ENCODE measurements at places on chromosomes 2 and 18.
A peak's percentile ranks its signal among the peaks of the same experiment; 100 is the strongest.

DNA sequence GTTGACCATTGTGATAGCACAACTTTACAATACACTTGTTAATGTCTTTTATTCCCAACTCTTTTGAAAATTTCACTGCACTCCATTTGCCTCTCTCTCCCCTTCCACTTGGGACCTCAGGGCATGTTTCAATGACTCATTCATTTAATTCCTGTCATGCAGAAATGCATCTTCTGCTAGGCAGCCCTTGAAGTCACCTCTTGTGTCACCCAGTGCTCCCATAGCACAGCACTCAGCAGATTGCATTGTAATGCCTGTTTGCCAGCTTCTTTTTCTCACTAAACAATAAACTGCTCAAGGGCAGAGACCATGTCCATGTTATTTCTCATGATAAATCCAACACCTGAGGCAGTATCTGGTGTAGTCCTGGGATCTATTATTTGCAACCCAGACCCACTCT lies 85.9 kb upstream of the ACSL3 start:
- DNase-seq: peak; percentile 35

DNA sequence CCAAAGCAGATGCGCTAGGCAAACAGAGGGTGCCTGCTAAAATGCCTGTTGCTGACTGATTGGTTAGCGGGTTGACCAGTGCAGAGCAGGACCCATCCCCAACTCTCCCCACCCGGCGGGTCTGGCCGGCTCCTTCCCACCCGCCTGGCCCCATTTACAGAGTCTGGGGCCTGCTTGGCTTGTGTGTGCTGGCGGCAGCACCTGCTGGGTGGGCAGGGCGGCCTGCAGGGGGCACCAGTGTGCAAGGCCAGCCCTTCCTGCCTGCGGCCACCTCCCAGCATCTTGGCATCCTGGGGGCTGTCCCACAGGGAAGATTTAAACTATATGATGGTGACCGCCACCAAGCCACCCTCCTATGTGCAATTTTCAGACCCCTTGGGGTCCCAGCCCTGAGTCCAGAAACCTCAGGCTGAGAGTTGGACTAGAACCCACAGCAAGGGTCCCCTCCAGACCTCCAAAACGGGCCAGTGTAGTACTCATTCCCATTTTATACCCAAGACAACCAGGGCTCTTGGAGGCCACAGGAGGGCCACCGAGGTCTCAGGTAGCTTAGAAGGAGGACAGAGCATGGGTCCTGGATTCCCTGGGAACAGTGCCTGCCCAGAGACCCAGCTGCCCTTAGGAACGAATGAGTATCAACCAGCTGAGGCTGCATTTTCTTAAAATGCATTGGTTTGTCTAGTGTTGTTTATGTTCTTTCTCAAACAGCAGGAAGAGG lies 173.6 kb downstream of the SMAD7 start:
- peak; percentile 24 for DNase-seq

DNA sequence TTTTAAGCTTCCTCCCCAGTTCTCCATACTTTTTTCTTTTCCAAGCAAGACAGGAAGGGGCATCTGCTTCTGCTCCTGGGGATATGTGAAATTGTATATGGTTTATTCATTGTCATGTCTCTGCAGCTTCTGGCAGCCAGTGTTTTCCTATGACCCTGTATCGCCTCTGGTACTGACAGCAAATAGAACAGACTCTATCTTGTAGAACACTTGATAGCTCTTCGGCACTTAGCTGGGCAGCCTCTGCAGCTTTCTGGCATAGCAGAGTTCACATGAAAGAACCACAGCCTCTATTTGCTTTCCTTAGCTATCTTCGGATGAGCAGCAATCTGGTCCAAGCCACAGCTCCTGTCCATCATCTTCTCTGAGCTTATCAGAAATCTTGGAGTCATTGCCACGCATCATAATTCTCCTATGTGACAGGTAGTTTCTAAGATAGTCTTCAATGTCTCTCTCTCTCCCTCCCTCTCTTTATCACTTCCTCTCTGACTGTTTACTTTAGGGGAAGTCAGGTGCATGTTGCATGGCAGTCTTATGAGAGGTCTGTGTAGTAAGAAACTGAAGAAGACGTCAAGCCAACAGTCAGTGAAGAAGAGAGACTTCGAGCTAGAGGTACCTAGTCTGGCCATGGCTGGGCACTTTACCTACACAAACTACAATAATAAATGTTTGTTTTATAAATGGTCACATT lies 627.7 kb upstream of the CDH2 start:
- DNase-seq: no peak

- DNase-seq: no peak
Measured at GRCh38 chr18:78679613-78680260, 299.9 kb upstream of the SALL3 start.

GRCh38 chr2:138500592-138501424 lies 762 bp upstream of the SPOPL start:
- no peak for DNase-seq

DNA sequence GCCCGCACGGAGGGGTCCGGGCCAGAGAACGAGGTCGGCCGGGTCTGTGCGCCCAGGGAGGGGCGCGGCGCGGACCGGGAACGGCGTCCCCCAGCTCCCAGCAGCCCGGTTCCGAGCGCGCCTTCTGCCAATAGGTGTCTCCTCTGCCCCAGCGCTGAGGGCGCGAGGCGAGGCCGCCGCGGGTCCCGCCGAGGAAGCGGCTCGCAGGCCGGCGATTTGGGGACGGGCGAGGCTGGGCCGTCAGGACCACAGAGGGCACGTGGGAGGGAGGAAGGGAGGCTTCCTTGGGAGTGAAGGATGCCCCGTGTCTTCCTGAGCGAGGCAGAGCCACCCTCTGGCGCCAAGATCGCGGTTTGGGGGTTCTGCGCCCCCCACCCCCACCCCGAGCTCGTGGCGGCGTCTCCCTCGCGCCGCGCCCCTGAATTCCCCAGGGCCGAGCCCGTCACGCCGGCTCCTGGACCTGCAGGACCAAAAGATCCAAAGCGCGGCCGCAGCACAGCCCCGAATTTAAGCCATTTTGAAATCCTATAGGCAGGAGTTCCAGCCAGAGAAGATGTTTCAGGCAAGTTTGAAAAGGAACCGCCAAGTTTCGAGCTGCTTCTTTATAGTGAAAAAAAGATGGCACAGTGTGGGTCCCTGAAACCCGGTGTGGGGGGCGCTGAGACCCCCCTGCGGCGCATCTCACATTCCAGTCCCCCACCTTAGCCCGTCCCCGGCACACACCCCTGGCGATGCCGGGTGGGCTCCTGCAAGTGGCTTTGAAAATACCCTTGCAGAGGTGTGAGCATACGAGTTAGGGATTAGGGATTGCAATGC lies 909 bp downstream of the NFATC1 start:
- no peak for DNase-seq

DNA sequence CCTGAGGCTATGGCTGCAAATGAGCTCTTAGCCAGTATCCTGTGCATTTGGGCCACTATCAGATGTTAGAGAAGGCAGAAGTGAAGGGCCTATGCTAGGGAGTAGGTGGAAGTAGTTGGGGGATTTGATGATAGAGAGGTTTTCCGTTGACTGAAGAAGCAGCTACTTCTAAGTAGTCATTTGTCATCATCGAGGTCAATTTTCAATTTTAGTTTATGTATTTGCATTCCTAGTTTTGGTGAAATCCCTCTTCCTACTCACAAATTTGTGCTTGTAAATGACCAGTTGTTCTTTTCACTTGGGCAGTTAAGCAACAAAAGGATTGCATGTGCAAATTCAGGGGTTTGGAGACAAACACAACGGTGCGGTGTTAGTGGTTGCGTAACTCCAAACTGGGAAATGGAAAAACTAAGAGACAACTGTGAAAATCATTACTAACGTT lies 48.5 kb upstream of the PELI1 start:
- no peak for DNase-seq

GRCh38 chr2:213079756-213080155 lies 71.7 kb downstream of the IKZF2 start:
- DNase-seq: no peak

GRCh38 chr18:62769216-62769615 lies 53.9 kb downstream of the PHLPP1 start:
- DNase-seq: no peak

- no peak for DNase-seq
Measured at GRCh38 chr2:46471019-46471583, 8.3 kb upstream of the TMEM247 start.

- DNase-seq: peak; percentile 19
Measured at GRCh38 chr2:191049728-191050639, 36.0 kb upstream of the STAT1 start.

GRCh38 chr2:48213646-48214045 lies 307.3 kb upstream of the FBXO11 start:
- DNase-seq: no peak

- no peak for DNase-seq
Measured at GRCh38 chr2:210599476-210599875, 43.1 kb downstream of the CPS1 start.

GRCh38 chr18:46411867-46412690 lies 244.9 kb downstream of the LOXHD1 start:
- DNase-seq: peak; percentile 61

GRCh38 chr2:74278176-74278575 lies 65.0 kb downstream of the SLC4A5 start:
- DNase-seq: no peak

DNA sequence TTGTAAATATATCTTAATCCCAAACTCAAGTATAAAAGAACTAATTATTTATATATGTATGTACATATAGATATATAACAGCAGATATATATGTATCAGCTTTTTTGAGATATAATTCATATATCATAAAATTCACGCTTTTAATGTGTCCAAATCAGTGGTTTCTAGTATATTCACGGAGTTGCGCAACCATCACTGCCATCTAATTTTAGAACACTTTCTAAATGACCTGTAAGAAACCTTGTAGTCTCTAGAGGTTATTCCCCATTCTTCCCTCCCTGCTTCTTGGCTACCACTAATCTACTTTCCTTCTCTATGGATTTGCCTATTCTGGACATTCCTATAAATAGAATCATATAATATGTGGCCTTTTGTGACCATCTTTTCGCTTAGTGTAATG lies 163.5 kb upstream of the TCF4 start:
- no peak for DNase-seq

DNA sequence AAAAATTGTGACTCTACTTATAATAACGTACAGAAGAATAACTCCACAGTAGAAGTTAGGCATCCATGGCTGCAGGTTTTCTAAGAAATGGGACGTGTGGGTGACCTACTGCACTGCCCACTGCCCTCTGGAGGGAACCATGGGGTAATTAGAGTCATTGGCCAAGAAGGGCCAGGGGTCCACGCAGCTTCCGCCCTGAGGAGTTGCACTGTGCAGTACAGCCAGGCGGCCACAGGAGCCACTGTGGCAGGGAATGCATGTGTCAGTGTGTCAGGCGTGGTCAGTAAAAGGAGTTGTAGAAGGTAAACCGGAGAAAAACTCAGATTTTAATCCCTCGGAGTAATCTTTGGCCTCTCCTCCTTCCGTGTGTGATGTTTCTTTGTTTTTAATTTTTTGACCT lies 24.8 kb downstream of the NCK2 start:
- DNase-seq: no peak

DNA sequence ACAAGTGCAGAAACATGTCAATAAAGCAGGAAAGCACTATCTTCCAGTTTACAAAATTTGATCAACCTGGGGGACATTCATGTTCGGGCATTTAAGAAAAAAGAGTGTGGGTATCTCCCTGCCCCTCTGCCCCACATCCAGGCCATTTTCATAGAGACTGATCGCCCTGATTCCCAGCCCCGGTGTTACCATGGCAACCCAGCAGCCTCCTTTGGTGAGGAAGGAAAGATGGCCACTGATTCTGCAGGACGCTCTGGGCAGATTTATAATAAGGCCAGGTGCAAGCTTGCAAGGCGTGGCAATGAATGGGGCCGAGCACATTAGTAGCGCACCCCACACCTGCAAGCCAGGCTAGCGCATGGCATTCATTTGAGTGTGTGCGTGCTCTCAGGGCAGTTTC lies 36.7 kb upstream of the ARL4C start:
- DNase-seq: no peak

DNA sequence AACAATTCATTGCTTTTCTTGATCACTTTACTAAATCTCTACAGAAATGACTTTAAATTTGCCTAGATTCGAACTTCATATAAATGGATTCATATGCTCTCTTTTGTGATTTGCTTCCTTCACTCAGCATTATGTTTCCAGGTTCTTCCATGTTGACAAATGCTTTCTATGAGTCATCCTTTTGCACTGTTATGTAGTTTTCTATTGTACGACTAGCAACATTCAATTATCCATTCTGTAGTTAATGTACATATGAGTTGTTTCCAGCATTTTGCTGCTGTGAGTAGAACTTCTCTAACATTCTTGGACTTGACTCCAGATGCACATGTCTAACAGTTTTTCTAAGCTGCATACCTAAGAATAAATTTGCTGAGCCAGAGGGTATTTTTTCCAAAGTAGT lies 66.5 kb upstream of the NEUROD1 start:
- DNase-seq: no peak

DNA sequence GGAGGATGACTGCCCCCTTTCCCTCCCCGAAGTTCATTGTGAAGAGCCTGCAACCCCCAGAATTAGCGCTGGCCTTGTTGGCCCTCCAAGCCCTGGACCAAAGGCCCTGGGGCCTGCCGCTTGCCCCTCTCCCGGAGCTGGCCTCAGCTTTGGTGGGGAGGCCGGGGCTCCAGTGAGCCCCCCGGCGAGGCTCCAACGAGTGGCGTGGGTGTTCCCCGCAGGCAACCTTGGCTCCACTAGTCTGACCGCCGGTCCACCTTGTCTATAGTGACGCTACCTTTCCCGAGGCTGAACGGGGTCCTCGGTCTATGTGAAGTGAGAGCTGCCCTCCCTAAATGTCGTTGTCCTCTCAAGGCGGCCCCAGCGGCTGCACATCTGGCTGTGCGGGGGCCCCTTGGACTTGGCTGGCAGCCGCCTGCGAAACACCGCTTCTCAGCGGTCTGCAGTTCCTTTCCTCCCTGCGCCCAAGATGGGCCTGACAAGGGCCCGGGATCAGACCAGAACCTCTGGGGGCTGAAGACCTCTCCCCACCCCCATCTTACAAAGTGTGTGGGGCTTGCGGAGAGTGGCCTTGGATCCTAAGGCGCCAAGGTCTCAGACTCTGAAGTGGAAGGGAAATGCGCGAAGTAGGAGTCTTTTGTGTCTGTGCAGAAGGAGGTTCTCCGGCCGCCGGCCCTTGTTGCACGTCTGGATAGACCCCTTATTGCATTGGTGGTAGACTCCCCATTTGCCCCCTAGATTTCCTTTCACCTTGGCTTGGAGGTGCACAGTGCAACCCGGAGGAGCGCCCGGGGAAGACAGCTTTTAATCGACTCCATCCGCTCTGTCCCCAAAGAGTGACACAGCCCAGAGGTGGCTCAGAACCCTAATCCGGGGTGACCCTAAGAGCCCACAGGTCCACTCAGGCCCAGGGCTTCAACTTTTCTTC lies 3.9 kb upstream of the HOXD10 start:
- no peak for DNase-seq

GRCh38 chr2:43070676-43071502 lies 155.5 kb downstream of the ZFP36L2 start:
- no peak for DNase-seq

GRCh38 chr2:176163672-176164056 lies 6.6 kb downstream of the HOXD3 start:
- no peak for DNase-seq

- peak; percentile 88 for DNase-seq
Measured at GRCh38 chr2:238169708-238170251, 11.0 kb downstream of the ERFE start.

- peak; percentile 95 for DNase-seq
Measured at GRCh38 chr2:36489281-36489680, 108.7 kb downstream of the FEZ2 start.

Data from A172 (cell line).